ENCODE measurements at places on chromosomes 6 and 20. TPM values are rescaled to one million over a fixed set of nuclear protein-coding genes. Genes with fewer than 3 reads are reported as not detected.

ECT2L gene
- not detected for total RNA-seq

LAMA5 gene
- 700 TPM for total RNA-seq

OR2W1 gene
- total RNA-seq, result not detected

CARMIL1 gene
- total RNA-seq, result 25.7 TPM

CASS4 gene
- 0.15 TPM for total RNA-seq

MEI4 gene
- total RNA-seq, result not detected

C20orf141 gene
- total RNA-seq, result not detected

All from PC-9 (cell line).